ENCODE measurements at places on chromosomes 5 and 9.

GRCh38 chr5:14225173-14225834 is 82.2 kb downstream of the TRIO start:
- ATAC-seq: no peak

DNA sequence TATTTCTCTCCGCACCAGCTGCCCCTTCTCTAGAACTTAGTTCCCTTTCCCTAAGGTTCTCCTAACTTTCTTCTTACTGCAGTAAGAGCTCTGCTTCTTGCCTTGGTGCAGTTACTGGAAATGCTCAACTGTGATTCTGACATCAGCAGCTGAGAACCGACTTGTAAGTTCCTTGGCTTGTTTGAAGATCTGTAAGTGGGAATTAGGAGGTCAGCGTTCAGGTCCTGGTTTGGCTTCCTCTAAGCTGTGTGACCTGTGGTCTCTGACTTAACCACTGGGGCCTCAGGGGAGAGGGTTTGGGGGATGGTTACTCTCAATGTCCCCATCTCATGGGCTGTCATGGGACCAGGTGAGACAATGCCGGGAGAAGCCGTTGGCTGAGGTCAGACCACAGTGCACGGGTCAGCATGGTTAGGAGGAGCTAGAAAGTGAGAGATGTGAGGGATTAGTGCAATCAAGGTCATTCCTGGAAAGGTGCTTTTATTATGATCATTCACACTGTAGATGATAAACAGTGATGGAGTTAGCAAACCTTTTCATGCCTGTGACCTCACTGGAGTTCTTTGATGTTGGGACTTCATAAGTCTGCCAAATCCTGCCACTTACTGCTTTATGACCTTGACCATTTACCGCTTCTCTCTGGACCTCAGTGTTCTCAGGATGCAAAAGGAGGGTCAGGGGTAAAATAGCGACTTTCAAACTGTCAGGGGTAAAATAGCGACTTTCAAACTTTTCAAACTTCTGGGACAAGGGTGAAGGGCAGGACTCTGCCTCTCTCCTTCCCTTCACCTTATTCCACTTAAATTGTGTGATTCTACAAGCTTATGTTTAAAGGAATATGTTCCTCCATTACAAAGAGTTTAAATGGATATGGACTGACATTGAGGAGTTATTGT is 7.3 kb downstream of the PAPPA start:
- ATAC-seq: no peak

GRCh38 chr9:115442054-115442453 is 324.1 kb upstream of the TNC start:
- no peak for ATAC-seq

- ATAC-seq: no peak
Observed at GRCh38 chr5:157247267-157247666, 18.7 kb upstream of the CYFIP2 start.

DNA sequence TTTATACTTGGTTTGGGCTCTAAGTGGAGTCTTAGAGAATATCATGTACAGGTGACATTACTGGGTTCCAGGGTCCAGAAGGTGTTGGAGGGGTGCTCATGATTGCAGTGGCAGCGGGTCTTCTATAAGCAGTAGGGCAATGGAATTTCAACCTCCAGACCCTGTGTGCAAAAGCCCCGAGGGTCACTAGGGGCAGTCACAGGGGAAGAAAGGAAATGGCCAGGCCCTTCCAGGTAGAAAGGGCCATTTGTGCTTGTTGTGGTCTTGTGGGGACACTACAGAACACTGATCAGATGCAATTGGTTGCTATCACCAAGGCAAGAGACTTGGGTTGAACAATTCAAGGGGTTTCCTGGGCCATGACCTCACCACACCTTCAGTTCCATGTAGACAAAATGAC is 283.4 kb downstream of the GADD45G start:
- ATAC-seq: no peak

- no peak for ATAC-seq
Observed at GRCh38 chr5:32057187-32058096, 116.7 kb downstream of the GOLPH3 start.

DNA sequence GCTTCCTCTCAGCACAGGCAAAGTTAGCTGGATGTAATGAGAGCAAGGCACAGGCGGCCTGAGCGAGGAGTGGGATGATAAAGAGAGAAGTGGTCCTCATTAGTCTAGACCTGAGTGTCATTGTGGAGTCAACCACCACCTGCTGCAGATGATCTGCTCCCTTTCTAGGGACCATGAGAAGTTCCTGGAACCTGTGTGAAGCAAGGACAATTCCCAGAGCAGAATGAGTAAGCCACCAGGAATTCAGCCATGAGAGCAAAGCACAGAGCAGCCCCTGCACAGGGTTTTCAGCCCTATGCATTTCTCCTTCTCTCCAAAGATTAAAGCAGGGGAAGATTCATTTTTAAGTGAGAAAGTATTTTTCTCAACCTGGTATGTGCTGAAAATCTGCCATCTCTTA is 146.8 kb upstream of the SPEF2 start:
- ATAC-seq: no peak

GRCh38 chr5:112116371-112116770 is 302.7 kb downstream of the EPB41L4A start:
- no peak for ATAC-seq

DNA sequence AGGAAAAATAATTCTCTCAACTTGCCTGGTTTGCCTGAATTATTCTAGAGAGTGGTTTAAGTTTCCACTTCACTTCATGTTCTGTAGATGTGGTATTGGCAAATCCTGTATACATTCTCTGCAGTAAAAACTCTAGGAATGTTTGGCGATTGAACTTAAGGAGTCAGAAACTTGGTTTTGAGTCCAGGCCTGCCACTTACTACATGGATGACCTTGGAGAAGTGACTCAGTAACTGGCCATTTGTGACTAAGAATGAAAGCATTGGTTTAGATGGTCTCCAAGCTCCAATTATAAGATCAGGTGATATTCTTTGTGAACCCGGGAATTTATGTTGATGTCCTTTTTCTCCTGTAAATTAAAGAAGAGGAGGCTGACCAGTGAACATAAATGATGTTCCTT is 233.8 kb downstream of the GAS1 start:
- no peak for ATAC-seq

DNA sequence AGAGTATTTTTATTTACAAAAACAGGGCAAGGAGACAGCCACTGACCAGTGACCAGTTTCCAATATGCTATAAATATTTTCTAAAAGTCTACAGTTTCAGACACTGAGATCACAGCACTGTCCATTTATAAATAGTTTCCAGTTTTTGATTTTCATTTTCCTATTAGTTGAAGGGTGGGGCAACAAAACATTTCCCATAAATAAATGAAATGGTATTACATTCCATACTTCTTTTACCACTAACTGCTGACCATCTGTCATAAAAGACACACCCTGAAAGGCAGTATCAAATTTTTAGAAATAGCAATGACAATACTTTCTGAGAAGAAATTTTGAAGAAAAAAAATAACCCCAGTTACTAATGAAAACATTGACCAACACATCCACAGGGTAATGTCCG is 126.7 kb downstream of the ARSB start:
- ATAC-seq: no peak

- no peak for ATAC-seq
Observed at GRCh38 chr5:1065143-1065750, 46.6 kb downstream of the SLC12A7 start.

DNA sequence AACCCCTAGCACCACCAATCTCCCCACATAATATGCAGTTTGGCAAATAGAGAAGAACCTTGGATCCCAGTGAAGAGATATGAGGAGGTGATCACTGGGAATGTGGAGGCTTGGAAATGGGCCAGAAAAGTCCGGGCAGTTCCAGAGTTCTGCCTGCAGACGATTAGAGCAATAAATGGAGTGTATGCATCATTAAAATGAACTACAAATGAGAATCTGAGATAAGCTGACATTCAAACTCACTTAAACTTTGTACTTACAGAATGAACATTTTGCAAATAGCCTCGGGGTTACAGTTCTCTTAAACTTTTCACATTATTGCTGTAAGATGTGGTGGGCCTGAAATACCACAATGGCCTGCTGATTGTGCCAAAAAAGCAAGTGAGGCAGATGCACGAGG is 23.0 kb upstream of the LHFPL2 start:
- ATAC-seq: no peak

DNA sequence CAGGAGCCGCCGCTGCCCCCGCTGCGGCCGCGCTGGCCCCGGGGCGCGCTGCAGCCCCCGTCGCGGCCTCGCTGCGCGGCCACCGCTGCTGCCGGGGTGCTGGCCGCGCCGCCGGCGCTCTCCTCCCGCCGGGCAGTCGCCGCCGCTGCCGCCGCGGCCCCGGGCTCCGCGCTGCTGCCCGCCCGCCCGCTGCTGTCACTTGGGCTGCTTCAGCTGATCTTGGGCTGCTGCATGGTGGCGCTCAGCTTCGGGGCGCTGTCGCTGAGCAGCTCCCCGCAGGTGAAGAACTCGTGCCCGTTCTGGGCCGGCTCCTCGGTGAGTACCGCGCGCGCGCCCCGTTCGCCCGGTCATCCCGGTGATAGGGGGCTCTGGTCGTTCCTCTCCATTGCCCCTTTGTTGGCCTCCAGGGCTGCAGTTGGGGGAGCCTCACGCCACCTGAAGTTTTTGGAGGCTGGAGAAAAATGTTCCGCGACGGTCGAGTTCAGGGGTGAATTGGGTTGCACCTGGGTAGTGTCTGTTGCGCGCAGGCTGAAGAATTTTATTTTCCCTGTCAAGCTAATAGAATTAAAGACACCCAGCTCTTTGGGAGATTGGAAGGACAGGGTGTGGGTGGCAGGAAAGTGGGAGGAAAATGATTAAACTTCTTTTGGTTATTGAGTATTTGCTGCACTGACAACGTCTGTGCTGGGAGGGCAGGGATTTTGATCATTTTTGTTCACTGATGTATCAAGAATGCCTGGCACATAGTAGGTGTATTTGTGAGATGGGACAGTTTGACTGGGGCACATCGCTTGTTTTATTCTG is 596 bp downstream of the ENTREP1 start:
- ATAC-seq: peak; percentile 20
